CD4-positive, alpha-beta T cell treated with Interleukin-21 for 1 hour (primary cell): ENCODE measurements at places on chromosomes 6 and 20.

DNA sequence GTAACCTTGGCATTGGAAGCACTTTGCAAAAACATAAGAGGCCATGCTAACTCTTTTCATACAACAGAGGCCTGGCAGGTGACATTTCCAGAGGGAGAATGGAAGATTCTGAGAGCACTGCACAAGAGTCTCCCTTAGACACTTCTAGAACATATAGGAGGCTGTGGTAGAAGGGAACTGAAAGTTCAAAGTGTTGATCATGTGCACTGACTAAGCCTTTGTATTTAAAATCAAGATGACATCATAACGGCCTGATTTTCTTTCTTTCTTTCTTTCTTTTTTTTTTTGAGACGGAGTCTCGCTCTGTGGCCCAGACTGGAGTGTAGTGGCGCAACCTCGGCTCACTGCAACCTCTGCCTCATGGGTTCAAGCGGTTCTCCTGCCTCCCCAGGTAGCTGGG, 26.8 kb upstream of the DNAAF9 start:
- DNase-seq: no peak

DNA sequence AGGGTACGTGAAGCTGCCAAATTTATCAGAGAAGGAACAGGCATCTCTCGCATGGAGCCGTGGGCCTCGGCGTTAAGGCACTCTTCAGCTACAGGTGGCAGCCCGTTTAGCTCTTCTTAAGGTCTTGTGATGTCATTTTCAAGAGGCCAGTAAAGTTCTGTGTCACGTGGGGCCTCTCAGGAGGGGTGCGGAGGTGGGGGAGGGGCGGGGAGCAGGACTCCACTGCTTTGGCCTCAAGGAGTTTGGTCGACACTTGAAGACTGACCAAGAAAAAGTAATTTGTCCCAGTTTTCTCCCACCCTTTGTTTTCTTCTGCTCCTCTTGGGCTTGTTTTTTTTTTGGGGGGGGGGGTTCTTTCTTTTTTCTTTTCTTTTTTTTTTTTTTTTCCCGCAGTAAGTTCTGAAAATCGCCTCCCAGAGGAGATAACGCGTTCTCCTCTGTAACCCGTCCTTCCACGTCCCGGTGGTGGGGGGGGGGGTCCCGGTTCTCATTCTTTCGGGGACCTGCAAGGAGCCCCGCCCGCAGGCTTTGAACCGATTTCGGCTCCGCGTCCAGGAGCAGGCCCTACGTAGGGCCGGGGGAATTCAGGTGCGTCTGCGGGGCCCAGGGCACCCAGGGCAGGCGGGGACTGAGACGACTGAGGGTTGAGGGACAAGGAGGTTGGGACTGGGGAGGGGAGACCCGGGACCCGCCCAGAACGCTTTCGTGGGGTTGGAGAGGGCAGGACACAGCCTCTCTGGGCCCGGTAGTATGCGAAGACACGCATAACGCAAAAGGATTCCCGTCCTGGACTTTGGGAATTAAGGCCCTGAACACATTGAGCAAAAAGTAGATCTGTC, 26.0 kb downstream of the GPX6 start:
- peak; percentile 39 for DNase-seq

DNA sequence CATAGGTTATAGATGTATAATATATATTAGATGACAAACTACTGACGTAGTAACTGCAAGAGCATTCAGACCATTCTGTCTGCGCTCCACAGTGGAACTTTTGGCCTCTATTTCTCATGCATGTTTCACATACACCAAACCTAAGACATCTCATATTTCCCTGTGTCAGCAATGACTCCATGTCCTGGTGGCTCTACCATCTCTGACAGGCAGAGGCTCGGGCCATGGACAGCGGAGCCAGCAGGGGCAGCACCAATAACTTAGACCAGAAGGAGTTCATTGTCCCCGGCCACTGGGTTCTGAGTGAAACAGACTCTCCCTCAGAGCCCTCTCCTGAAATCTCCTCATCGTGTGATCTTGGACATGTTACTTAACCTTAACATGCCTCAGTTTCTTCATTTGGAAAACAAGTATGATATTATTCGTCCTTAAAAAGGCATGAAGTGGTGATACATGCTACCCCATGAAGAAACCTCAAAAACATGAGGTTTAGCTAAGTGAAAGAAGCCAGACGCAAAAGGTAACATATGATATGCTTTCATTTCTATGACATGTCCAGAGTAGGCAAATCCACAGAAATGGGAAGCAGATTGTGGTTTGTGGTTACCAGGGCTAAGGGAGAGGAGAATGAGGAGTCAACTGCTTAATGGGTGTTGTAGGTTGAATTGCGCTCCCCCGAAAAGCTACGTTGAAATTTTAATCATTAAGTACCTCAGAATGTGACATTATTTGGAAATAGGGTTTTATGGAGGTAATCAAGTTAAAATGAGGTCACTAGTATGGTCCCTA, 564.0 kb upstream of the JARID2 start:
- DNase-seq: no peak

DNA sequence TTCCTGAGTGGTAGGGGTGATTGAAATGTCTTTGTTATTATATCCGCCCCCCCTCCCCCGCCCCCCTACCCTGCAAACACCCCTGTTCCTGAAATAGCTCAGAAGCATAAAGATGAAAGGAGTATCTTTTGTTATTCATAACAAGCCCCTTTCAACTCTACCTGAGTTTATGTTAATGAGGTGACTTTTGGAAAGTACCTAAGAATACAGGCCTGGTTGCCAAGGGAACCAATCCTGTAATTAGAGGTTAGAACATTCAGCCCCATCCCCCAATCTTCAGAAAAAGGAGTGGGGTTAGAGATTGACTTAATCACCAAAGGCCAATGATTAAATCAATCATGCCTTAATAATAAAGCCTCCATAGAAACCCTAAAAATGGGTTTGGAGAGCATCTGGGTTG, 979.2 kb upstream of the GJE1 start:
- DNase-seq: peak; percentile 62

DNA sequence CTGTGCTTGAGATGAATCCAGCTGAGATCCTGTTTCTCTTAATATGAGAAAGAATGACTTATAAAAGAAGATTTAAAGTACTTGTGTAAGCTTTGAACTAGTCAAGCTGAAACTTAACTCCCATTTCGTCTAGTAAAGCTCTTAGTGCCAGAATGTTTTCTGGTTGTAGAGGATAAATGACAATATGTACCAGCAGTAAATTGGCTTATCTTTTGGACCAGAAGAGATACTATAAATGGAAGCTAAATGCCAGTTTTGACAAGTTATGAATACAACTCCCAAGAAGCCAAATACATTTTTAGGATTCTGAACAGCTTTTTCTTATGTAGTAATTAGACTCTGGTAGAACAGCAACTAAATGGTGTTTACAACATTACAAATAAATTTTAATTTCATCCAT, 608.7 kb downstream of the EYS start:
- DNase-seq: no peak
